ENCODE measurements at places on chromosomes 4 and X. TPM values are rescaled to one million over a fixed set of nuclear protein-coding genes. Genes with fewer than 3 reads are reported as not detected.

The CLIC2 gene
- under 0.01 TPM for total RNA-seq

The PGAM4 gene
- total RNA-seq, result not detected

The SASH3 gene
- total RNA-seq, result not detected

The GRIA2 gene
- total RNA-seq, result not detected

The EREG gene
- 15.6 TPM for total RNA-seq

The PABPC1L2A gene
- total RNA-seq, result not detected

The STOX2 gene
- total RNA-seq, result 4.5 TPM

The PRR32 gene
- not detected for total RNA-seq

The XAGE2 gene
- not detected for total RNA-seq

The SMIM10L2A gene
- 5.5 TPM for total RNA-seq

The PPBP gene
- 0.24 TPM for total RNA-seq

The GRIA3 gene
- 0.24 TPM for total RNA-seq

The ERCC6L gene
- 0.48 TPM for total RNA-seq

The GAB3 gene
- 0.24 TPM for total RNA-seq

The PRKG2 gene
- 1.2 TPM for total RNA-seq

The MGAT4D gene
- not detected for total RNA-seq

The TCEANC gene
- total RNA-seq, result 1.9 TPM

The PDLIM3 gene
- 4.3 TPM for total RNA-seq

The CPXCR1 gene
- total RNA-seq, result not detected

The PRPS2 gene
- 44.1 TPM for total RNA-seq

The DGKK gene
- not detected for total RNA-seq

The CCSER1 gene
- total RNA-seq, result 6.6 TPM

The PCSK1N gene
- total RNA-seq, result 0.21 TPM

The SHISA3 gene
- not detected for total RNA-seq

The RIBC1 gene
- total RNA-seq, result 0.43 TPM

The PCDH18 gene
- total RNA-seq, result under 0.01 TPM

The FABP2 gene
- total RNA-seq, result not detected

The SMIM9 gene
- total RNA-seq, result not detected

The ARHGEF38 gene
- 0.72 TPM for total RNA-seq

The C4orf36 gene
- 1.3 TPM for total RNA-seq

The TEX13B gene
- not detected for total RNA-seq

The RAB41 gene
- not detected for total RNA-seq

The C1QTNF7 gene
- total RNA-seq, result not detected

The MYOZ2 gene
- total RNA-seq, result not detected

The PTPN13 gene
- 64.1 TPM for total RNA-seq

The SHROOM2 gene
- 4.6 TPM for total RNA-seq

The NLGN4X gene
- not detected for total RNA-seq

The FGFBP2 gene
- not detected for total RNA-seq

The ATOH1 gene
- not detected for total RNA-seq
